Stimulated activated CD4-positive, alpha-beta T cell treated with anti-CD3 and anti-CD28 coated beads, Interleukin-1b, Interleukin-23, amount 100 ng/mL, for 1 hour (primary cell): ENCODE measurements at places on chromosomes 3 and 15.

GRCh38 chr3:55549177-55549576 is 62.1 kb upstream of the WNT5A start:
- DNase-seq: no peak

GRCh38 chr15:39741258-39741657 is 41.4 kb downstream of the FSIP1 start:
- no peak for DNase-seq

DNA sequence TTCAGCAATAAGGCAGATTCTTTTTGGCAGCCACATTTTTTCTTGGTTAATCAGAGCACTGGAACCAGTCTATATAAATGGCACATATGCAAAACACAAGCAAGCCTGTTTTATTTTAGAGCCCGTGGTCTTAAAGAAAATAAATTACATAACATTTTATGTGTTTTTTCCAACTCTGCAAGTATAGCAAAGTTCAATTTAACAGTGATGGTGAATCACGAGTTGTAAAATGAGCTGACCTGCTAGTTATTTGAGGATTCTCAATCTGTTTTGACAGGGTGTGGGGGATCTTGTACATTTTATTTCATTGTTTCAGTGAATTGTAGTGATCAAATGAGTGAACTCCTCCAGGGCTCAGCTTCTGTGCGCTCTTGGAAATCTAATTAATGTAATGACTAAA is 2.7 kb downstream of the ARHGEF26 start:
- no peak for DNase-seq

GRCh38 chr3:33428734-33429133 is 11.5 kb downstream of the UBP1 start:
- no peak for DNase-seq

- DNase-seq: peak; percentile 14
These were observed 31.8 kb upstream of the ZNF774 start for GRCh38 chr15:90320062-90320884.

DNA sequence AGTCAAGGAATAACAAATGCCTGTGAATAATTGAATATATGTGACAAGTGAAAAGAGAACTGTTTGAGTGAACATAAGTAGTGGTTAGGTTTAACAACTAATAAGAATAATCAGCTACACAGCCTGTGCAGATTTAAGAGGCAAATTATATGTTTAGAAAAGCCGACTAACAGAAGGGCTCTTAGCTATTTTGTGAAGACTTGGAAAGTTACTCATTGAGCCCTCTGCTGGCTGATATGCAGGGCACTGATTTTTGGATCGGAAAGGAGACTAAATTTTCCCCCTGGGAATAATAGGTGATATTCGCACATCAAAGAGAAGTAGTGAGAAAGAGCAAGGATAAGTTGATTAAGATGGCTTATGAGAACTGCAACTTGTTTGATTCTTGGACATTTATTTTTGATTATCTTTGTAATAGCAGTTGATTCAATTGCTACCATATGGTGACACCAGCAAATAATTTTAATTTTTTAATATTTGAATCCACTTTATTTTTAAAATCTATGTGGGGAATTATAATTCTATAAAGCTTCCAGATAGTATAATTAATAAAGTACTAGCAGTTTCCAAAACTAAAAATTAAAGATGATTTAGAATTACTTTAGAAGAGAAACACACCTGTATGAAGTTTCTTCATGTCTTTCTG is 156.2 kb downstream of the NLGN1 start:
- DNase-seq: no peak

- no peak for DNase-seq
These were observed 447.8 kb downstream of the FHIT start for GRCh38 chr3:60803216-60804173.

DNA sequence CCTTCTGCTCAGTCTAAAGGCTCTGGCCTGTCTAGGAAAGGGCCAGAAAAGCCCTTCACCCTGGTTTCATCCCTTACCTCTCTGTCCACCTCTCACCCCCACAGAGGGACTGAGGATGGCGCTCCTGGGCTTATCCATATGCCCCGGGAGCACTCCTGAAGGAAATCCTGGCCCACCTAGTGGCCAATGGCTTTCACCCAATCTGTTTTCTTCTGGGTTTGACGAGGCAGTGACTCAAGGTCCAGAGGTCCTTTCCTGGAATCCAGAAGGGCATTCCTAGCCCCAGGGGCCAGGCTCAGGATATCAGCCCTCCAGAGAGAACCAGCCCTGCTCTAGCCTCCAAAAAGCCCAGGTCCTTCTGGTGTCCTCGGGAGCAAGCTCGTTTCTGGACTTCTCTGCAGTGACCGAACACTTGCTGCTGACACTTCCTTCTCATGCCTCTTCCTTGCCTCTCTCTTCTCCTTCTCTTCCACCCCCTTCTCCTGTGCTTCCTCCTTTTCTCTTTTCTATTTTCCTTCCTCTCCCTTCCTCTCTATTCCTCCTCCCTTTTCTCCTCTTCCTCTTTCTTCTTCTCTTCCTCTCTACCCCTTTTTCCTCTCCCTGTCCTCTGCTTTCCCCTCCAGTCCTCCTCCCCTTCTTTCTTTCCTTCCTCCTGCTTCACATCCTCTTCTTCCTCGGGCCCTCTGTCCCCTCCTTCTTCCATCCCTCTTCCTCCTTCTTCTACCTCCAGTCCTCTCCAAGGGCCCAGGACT is 59.6 kb downstream of the RHCG start:
- no peak for DNase-seq
